ENCODE measurements at places on chromosomes 1 and 21.
A peak's percentile ranks its signal among the peaks of the same experiment; 100 is the strongest.

- no peak for DNase-seq
These were observed 62.0 kb downstream of the TRIM11 start for GRCh38 chr1:228344631-228345072.

DNA sequence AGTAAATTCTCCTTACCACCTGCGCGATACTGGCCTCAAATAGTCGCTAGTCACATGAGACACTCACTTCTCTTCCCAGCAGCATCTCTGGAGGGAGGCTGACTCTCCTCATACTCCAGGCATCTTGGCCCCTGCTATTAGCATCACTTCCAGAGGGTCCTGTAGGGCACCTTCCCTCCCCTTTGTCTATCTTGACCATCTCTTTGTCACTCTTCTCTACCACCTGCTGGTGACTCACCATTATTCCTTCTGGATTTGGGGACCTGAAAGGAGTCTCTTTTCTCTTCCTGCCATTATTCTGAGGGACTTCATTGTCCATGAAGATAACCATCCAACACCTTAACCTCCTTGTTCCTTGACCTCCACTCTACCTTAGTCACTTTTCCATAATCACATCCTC, 31.7 kb upstream of the GPR37L1 start:
- no peak for DNase-seq

DNA sequence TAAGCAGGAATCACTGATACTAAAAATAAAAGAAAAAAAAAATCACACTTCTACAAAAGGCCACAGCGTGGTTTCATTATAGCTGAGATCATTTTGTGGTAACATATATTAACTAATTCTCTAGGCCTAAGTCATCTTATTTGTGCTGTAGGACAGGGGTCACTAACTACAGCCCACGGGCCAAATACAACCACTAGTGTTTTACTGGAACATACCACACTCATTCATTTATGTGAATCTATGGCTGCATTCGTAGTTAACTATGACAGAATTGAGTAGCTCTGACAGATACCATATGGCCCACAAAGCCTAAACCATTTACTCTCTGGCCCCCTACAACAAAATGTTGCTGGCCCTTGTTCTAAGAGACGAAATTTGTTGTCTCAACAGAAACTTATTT, 224.4 kb downstream of the VAV3 start:
- no peak for DNase-seq

DNA sequence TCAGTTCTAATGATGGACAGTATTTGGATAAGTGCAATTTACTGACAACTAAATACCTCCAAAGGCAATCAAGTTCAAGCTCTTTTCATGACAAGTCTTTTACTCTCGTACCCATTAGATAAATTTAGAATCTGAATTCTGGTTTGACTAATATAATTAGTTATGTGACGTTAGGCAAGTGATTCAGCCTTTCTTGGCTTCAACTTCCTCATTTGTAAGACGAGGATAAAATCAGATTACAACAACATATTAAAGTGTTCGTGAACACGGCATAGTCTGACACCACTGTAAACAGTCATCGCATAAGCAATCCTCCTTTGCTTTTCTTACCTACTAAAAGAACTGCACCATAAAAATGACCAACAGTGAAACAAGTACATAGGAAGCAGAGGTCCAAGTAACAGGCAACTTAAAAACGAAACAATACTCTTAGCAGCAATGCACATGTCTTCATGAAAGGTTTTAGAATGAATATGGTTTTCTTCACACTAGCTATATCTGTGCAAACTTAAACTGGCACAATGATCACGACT, 25.7 kb downstream of the COA6 start:
- peak; percentile 79 for DNase-seq

- DNase-seq = no peak
These were observed 24.0 kb downstream of the NADK start for GRCh38 chr1:1754051-1754815.

DNA sequence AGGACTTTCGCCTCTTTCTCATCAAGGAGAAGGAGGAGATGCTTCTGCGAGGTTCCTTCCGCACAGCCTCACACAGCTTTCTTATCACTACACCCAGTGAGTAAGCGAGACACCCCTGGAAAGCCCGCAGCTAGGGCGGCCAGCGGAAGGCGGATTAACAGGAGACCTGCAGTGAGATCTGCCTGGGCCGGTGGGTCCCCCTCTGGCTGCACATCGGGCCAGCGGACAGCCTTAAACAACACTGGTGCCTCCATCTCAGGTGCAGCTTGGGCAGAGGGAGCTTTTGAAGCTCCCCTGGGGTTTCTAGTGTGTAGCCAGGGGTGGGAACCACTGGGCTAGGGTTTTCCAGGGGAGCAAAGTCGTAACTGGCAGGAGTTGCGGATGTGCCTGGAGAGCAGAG, 17.5 kb upstream of the MTARC1 start:
- DNase-seq = no peak

DNA sequence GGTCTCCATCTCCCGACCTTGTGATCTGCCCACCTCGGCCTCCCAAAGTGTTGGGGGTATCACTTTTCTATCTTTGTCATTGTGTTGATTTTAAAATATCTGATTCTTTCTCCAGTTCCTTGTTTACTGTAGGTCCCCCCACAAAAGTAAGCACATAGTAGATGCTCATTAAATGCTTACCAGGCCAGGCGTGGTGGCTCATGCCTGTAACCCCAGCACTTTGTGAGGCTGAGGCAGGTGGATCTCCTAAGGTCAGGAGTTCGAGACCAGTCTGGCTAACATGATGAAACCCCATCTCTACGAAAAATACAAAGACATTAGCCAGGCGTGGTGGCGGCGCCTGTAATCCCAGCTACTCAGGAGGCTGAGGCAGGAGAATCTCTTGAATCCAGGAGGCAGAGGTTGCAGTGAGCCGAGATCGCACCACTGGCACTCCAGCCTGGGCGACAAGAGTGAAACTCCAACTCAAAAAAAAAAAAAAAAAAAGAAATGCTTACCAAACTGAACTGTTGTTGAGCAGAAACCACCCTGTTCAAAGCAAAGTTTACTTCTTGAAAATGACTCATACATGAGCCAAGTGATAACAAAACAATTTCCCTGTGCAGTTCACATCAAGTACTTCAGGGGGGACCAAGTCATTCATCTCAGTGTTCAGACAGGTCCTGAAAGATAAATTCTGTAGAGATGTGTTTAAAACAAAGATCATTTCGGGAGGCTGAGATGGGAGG, 24.3 kb upstream of the NID1 start:
- no peak for DNase-seq

GRCh38 chr1:157142201-157142600, 4.0 kb upstream of the ETV3 start:
- no peak for DNase-seq

DNA sequence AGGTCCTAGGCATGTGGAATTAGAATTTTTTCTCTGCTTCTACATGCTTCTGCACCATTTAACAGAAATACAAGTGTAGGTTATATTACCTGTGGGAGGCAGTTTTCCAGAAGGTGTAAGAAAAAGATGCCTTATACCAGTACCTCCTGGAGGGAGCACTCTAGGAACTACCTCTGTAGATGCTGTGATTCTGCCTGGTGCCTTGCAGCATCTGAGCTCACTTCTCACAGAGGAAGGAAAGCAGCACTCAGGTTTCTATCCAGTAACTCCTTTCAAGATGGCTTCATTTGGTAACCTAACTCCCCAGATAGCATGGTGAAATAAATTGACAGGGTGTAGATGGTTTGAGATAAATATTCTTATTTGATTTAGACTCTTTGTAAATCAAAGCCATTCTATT, 50.3 kb downstream of the GIPC2 start:
- DNase-seq = peak; percentile 52

GRCh38 chr1:182084487-182085316, 23.2 kb upstream of the ZNF648 start:
- DNase-seq = peak; percentile 79

GRCh38 chr1:82721702-82722101, 921.0 kb downstream of the ADGRL2 start:
- DNase-seq = no peak

DNA sequence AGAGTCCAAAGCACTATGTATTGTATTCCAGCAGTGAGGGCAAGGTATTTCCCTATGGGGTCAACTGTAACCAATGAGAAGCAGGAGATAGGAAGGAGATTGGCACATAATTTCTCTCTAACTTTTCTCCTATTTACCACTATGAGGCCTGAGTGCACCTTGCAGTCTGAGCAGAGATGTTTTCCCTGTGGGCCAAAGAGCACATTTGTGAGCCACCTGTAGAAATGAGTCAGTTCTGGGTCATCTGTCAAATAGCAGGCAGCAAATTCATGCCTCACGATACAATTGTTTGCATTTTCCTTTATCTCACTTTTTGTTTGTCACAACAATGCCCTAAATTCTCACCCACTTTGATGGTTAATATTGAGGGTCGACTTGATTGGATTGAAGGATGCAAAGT, 547.2 kb upstream of the NCAM2 start:
- DNase-seq = no peak

GRCh38 chr1:68976916-68977610, 480.2 kb upstream of the DEPDC1 start:
- no peak for DNase-seq

DNA sequence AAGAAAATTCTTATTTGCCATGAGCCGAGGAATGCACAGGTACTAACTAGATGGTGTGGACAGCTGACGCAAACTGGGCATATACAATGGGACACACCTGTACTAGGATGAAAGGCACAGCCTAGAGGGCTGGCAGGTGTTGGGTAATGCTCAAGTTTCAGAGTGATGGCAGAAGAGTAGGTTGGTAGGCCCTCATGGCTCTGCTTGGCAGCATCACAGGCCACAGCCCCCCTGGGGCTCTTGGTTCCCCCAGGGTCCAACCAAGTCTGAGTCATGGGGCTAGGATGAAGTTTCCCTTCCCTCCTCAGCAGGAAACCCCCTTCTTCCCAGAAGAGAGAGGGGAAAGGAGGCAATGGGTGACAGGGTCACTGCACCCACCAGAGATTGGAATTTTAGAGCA, 35.2 kb downstream of the SPEN start:
- DNase-seq = no peak

- DNase-seq = no peak
These were observed 37.5 kb downstream of the CAMTA1 start for GRCh38 chr1:6822530-6823359.

DNA sequence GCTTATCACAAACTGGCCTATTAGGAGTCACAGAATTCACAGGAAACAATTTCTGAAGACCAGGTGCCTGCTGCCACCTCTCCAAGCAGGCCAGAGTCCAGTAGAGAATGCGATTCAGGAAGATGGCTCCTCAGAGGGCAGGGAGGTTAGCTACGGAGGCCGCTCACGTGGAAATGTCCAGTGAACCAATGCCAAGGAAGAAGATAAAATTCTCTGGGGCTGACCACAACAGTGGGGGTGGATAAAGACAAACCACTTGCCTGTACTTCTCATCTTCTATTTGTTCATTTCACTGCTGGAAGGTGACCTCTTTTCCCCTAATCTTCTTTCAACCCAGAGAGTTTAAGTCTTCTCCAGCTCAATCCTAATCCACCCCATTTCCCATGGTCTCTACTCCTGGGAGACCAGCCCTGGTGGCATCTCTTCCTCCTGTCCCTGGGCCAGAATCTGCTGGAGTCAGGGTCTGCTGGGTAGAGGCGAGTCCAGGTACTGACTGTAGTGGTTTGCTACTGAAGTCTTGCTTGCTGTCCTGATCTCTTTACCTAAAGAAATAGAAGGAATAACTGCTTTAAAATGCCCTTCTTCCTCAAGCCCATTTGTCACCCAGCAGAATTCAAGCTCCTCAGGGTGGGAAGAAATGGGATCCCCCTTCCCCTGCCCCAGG, 3.2 kb downstream of the PSRC1 start:
- DNase-seq = no peak

DNA sequence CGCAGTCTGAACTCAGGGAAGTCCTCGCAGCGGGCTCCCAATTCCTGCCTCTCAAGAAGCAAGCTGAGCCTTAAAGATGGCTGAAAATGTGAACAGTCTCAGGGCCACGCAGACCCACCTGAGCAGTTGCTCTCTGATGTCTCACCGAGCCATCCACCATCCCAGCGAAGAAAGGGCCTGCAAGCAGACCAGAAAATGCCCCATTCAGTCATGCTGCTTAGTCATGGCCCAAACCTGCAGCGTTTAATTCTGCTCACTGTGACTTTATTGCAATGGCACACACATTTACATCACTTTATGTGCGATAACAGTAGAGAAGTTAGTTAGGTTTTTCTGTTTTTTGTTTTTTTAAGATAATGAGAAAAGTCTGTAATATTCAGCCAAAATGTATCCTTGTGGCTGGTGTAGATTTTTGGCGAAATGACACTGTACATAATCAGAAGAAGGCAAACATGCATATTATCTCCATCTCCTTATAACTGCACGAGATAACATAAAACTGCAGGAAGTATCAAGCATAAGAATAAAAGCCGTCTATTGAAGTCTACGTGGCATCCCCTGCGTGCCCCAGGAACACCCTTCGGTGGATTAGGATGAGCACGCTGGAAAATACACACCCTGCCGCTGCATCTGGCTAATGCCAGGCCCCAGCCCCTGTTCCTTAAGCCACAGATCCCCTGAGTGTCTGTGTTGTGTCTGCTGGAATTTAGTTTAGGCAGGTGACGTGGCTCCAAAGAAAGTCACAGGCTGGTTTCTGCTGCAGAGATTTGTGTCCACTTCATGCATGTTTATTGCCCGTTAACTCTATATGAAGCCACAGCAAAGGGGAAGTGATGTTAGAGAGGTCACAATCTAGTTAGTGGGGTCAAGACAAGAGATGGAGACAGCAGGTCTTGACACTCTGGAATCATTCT, 119.8 kb upstream of the IRF2BP2 start:
- DNase-seq = peak; percentile 57

- no peak for DNase-seq
These were observed 9.2 kb downstream of the SLC2A1 start for GRCh38 chr1:42949312-42950115.

- no peak for DNase-seq
These were observed 12.5 kb upstream of the HNRNPR start for GRCh38 chr1:23356471-23357137.

DNA sequence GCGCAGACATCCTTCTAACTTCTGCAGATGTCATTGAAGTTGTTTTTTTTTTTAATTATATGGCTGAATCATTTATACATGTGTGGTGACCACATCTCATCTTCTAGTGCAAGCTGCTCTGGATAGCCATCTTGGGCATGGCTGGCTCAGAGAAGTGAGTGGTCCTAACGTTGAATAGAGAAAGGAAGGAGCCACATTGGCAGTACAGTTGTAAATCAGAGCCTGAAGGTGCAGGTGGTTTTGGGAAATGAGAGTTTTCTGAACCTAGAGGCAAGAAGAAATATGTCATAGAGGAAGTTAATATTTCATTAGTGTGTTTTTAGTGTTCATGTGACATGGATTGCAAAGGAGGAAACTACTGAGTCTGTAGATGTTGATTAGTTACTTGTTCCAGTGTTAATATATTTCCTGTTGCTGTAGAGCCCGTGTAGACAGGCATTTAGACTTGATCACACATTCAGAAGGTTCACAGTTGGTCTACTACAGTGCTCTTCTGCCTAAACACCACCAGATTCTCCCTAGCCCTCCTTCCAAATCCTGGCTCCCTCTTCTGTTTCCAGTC, 163.7 kb downstream of the ROR1 start:
- no peak for DNase-seq
